ENCODE measurements at places on chromosomes 11 and 22.

- no peak for DNase-seq
These were observed 785 bp downstream of the IGSF9B start for GRCh38 chr11:133955945-133956421.

GRCh38 chr22:42268852-42269410, 1.5 kb downstream of the TCF20 start:
- DNase-seq: no peak

GRCh38 chr11:62881579-62882430, 1.1 kb downstream of the SLC3A2 start:
- peak; percentile 94 for DNase-seq

GRCh38 chr22:40412441-40412840, 42.0 kb downstream of the SGSM3 start:
- DNase-seq: peak; percentile 73

DNA sequence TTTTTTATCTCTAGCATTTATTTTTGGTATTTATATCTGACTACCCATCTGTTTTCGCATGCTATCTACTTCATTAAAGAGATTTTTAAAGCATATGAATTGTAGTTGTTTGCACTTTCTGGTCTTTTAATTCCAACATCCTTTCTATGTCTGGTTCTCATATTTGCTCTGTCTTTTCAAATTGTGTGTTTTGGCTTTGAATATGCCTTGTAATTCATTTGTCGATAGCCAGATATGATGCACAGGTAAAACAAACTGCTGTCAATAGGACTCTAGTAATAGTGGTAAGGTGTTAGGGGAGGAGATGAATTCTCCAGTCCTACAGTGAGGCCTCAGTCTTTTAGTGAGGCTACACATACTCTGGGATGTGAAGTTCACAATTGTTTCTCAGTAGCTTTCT, 530.8 kb upstream of the CCDC179 start:
- no peak for DNase-seq

- no peak for DNase-seq
These were observed 66.9 kb downstream of the SCN3B start for GRCh38 chr11:123587559-123587958.

DNA sequence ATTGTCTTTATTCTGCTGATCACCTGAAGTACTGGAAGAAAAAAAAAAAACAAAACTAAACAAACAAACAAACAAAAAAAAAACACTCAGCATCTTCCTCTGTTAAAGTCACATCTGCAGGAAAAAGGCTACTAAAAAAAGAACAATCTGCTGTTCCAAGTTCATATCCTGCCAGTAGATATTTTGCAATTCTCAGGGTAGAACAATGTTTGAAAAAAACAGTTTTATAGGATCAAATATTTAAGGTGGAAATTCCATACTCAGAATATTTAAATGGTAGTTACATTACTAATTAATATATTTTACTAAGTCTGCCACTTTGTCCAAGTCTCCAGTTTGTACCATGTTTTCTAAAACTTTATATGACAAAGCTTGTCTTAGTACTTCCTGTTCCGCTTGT, 175.2 kb downstream of the SBF2 start:
- no peak for DNase-seq

- no peak for DNase-seq
These were observed 1008.4 kb downstream of the BRD1 start for GRCh38 chr22:48819232-48819631.

DNA sequence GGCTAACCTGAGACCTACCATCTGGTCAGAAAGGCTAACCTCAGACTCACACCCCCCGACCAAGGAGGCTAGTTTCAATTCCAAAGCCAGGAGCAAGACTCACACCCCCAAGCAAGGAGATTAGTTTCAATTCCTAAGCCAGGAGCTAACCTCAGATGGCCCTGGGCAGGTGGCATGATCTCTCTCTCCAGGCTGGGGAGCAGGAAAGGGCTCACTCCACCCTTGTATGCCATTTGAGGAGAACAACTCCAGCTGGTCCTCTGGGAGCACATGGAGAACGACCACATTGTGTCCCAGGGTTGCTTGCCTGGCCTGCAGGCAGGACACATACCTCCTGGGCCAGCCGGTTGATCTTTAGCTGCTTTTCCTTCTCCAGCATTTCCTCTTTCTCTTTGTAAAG, 32.6 kb downstream of the USH1C start:
- no peak for DNase-seq

- peak; percentile 5 for DNase-seq
These were observed 728.0 kb upstream of the TENM4 start for GRCh38 chr11:80168796-80169195.

DNA sequence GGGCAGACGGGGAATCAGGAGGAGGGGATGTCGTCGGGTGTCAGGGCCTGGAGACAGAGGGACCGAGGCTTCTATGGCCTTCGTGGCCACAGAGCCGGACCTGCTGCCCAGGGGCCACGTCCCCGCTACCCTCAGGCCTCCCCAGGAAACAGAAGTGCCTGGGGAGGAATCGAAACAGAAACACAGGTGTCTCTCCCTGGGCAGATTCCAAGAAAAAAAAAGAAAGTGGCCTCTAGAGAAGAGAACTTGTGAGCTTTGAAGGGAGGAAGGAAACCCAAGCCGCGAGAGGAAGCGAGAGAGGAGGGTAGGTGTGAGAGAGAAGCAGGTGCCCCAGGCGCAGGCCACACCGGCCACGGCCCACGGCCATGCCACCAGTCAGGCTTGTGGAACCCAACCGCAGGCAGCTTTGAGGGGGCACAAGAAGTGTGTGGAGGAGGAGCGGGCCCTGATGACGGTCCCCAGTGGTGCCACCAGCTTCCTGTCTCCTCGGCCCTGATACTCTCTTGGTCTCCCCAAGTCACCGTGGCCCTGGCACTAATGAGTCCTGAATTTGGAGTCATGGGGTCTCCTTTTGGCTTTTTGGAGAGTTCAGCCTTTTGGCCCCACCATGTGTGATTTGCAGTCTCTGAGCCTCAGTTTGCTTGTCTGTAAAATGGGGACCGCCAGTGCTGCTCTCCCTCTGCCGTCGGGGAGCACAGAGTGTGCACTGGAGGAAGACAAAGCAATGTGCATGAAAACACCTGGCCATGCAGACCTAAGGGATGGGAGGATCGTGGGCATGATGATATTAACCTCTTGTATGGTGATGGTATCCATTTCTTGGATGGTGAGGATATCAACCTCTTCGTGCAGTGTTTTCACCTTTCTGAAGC, 25.2 kb downstream of the LIF start:
- DNase-seq: no peak

- DNase-seq: no peak
These were observed 380.0 kb upstream of the B3GAT1 start for GRCh38 chr11:134792044-134792443.

DNA sequence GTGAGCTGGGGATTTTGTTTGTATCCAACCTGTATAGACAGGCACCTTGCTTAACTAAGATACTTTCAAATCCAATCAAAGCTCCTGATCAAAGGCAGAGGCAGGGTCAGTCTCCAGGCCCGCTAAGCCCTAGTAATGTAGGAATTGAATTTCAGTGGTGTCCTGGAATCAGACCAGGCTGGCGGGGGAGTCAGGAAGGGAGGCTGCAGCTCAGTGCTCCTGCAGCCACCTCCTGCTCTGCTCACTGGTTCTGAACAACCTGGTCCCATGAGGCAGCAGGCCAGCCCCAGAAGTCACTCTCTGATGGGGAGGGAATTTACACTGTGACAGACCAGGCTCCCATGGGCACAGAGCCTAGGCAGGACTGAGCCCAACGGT, 38.5 kb upstream of the GALNT18 start:
- no peak for DNase-seq

- no peak for DNase-seq
These were observed 34.7 kb upstream of the ELF5 start for GRCh38 chr11:34548278-34548677.

DNA sequence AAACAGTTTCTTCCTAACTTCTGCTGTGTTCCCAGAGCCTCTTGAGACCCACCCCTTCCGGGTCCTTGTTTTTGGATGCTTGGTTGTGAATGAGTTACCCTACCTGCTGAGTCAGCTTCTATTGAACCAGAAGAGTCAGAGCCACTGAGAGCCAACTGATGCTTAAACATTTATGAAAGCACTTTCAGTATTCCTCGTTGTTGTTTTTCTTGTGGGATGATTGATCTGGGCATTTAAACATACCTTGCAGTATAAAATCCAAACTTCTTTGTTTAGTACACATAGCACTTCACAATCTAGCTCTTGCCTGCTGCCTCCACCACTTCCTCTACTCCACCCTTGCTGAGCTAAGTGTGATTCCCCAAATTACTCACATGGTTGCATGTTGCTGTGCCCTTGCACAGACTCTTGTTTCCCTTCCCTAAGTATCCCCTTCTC, 5.5 kb downstream of the PRSS23 start:
- peak; percentile 79 for DNase-seq

DNA sequence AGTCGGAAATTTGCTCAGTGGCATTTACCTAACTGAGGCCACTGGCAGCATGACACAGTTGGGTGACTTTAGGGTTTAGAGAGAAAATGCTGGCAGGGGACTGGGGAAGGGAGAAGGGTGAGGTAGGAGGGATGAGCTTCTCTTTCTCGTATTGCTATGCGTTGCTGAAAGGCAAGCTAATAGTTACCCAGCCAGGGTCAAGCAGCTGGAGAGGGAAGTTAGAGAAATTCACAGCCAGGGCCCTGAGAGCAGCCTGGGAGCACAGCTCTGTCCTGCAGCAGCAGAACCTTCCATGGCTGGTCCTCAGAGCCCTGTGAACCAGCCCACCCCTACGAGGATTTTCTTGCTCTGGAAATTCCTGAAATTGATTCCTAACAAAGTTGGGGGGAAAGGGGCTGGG, 679.6 kb downstream of the NTM start:
- DNase-seq: peak; percentile 12

DNA sequence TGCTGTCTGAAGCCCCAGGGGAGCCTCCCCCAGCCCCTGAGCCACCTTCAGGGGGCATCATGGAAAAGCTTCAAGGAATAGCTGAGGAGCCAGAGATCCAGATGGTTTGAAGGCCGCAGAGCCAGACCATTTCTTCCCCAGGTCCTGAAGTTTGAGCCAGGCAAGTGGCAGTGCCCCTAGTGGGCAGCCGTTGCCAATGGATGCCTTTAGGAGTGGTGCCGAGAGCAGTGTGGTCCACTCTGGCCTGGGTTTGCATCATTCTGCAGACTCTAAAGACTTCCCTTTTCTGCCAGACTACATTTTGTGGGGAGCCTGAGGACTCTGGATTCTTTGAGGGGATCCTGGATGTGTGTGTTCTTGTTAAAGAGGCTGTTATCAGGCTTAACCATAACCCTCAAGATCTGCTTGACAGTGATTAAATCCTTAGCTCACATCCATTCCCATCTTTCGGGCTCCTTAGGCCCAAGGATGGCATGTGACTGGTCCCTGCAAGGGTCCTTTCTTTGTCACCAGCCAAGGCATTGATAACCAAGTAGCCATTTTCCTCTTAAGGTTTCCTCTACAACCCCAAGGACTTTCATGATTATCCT, 13.1 kb downstream of the HINFP start:
- DNase-seq: peak; percentile 47

GRCh38 chr11:67484847-67485311, 2.1 kb downstream of the AIP start:
- peak; percentile 55 for DNase-seq

- no peak for DNase-seq
These were observed 58.5 kb downstream of the GAB4 start for GRCh38 chr22:16949561-16949960.

- no peak for DNase-seq
These were observed 26.5 kb upstream of the TMPRSS4 start for GRCh38 chr11:118050208-118050891.

- no peak for DNase-seq
These were observed 1336.9 kb downstream of the BRD1 start for GRCh38 chr22:48490500-48491411.

DNA sequence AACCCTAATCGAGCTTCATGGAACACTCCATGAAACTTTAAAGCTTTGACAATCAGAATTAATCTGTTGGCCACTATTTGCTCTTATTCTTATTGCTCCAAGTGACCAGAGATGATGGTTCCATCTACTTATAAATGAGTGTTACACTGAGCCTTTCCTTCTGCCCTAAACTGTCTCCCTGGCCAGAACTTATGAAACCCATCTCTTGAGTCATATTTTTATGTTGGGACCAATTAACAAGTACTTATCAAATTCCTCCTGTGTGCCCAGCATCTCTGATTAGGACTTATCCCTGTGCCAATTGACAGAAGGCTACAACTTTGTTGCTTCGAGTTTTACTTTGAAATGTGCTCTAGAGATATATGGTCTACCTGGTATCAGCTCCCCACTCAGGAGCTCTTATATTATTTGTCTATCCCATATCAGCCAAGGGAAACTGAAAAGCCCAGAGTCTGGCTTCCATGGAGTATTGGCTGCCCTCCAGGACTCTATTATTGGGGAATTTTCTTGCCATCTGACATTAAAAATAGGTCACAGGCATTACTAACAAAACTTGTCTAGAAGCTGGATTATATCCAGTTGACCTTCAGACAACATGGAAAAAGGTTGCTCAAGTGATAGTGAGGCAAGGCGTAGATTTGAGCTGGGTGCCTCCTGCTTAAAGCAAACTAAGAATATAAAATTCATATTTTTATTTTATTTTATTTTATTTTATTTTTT, 8.8 kb downstream of the KREMEN1 start:
- no peak for DNase-seq

DNA sequence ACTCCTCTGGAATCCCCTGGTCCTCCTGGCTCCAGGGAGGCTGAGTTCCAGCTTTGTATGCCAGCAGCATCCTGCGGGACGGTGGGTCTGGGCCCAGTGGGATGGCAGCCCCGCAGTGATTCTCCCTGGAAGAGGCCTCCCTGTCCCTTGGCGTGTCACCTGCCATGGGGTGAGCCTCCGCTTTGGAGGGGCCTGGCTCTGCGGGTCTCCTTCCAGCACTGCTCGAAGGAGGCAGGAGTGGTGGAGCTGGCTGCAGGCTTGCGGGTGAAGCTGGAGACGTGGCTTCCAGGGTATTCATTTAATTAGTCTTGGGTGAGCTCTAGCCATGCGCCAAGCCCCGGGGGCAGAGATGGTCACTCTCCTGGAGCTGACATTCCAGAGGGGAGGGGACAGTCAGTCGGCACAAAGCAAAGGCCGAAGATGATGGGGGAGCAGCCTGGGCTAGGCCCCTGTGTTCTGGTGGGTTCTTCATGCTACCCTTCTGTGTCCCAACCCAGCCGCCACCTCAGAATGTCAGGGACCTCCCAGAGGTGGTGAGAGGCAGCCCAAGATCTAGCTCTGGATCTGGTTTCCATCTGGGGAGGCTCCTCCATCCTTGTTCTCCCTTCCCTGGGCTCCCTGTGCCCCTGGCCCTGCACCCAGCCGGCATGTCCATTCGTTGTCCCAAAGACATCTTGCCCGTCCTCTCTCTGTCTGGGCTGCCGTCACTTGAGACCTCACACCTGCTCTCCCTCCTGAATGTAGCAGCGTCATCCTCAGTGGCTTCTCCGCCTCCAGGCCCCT, 1332.5 kb downstream of the BRD1 start:
- DNase-seq: no peak

- no peak for DNase-seq
These were observed 829.9 kb downstream of the METTL15 start for GRCh38 chr11:28938091-28938490.

Measured in inflammatory macrophage treated with lipopolysaccharide for 1 hour (primary cell).